ENCODE measurements at places on chromosomes 3 and 15. TPM values are rescaled to one million over a fixed set of nuclear protein-coding genes. Genes with fewer than 3 reads are reported as not detected.

DNA sequence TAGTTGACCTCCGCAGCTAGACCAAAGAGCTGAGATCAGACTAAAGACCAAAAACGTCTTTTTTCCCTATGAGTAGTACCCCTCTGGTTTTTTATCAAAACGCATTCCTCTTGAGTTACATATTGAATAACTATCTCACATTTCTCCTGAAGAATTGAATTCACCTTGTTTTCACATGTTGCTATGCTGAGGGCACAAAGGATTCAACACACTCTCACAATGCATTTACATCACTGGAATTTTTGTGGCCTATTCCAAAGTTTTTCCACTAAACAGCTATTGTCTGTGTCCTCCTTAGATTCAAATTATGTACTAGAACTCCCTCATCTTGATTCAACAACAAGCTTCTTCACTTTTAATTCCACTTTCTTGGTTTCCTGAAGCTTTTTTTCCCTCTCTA, 112.5 kb downstream of the RSL24D1 start:
- no peak for DNase-seq

- DNase-seq = no peak
Measured at GRCh38 chr15:70768257-70768883, 5.0 kb upstream of the UACA start.

GRCh38 chr3:158160958-158161357, 51.1 kb downstream of the RSRC1 start:
- no peak for DNase-seq

GRCh38 chr3:182644013-182644412, 149.3 kb upstream of the ATP11B start:
- no peak for DNase-seq

DNA sequence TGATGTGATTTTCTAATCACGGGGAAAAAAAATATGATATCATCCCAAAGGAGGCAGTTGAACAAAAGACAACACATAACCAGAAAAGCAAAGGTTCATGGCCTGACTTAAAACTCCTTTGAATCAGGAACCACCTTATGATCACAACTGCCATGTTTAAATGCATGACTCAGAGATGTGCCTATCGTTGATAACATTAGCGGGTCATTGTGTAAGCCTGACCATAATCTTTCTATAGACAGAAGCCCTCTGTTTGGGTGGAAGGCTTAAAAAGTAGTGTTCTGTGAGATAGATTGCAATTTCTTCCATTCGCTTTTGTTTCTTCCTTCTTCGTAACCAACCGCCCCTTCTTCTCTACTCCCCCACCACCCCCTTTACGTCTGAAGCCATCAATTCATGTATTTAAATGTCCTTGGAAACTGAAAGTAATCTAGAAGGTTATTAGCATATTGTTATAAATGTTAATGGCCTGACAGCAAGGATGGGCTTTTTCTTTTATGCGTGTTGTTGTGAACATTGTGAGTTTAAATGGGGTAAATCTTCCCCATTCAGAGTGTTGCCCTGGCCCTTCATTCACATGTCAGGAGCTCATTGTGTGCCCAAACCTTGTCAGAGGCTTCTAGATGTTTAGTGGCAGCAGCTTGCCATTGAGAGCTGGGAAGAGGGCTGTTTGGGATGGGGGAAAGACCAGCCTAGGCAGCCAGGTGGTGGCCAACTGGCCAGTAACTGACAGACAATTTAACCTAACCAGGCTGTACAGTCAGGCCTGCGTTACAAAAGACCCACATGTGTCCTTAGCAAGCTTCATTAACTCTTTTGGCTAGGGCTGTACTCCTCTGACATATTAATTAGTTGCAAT, 64.5 kb downstream of the EPHA3 start:
- DNase-seq = no peak

- DNase-seq = no peak
Measured at GRCh38 chr15:33834892-33835743, 133.2 kb upstream of the CHRM5 start.

DNA sequence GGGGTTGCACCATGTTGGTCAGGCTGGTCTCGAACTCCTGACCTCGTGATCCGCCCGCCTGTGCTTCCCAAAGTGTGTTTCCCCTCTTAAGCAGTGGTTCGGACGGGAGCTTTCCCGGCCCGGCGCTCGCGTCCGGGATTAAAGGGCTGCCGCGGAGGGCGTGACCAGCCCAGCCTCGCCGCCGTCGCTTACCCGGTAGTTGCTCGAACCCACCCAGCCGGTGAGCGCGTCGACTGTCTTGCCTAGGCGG, 513 bp downstream of the CLASP2 start:
- DNase-seq = peak; percentile 69

GRCh38 chr15:39462691-39463090, 118.2 kb upstream of the THBS1 start:
- no peak for DNase-seq

DNA sequence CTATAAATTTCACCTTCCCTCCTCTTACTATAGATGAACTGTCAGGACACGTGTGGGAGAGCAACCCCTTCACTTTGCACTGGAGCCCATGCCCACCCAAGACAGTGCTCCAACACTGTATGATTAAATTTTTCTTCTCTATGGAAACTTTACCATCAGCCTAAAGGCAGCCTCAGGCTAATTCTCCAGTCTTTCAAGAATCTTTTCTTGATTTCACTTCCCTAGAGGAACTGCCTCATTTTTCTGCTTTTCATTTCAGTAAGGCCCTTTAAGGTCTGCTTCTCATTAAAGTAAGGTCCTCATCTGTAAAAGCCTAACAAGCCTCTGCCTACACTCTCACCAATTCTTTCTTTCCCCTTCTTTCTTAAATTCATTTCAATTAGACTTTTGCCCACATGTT, 137.3 kb downstream of the KCNMB2 start:
- no peak for DNase-seq

GRCh38 chr3:101861212-101861788, 12.0 kb downstream of the NFKBIZ start:
- DNase-seq = no peak

DNA sequence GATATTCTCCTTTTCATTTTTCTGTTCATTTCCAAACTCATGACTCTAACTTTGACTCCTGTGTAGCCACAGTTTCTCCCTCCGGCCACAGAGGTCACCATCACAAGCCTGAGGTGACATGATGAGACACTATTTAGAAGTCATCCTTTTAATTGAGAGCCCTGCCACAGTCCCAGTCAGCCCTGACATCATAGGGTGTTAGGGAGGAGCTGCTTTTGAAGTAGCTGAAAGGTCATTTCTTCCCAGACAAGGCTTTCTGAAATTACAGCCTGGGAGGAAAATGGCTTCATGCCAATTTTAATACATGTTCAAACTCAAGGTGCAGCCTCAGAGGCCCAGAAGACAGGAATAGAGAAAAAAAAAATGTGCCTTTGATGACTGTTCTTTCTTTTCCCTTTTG, 532.8 kb upstream of the TGFBR2 start:
- no peak for DNase-seq

DNA sequence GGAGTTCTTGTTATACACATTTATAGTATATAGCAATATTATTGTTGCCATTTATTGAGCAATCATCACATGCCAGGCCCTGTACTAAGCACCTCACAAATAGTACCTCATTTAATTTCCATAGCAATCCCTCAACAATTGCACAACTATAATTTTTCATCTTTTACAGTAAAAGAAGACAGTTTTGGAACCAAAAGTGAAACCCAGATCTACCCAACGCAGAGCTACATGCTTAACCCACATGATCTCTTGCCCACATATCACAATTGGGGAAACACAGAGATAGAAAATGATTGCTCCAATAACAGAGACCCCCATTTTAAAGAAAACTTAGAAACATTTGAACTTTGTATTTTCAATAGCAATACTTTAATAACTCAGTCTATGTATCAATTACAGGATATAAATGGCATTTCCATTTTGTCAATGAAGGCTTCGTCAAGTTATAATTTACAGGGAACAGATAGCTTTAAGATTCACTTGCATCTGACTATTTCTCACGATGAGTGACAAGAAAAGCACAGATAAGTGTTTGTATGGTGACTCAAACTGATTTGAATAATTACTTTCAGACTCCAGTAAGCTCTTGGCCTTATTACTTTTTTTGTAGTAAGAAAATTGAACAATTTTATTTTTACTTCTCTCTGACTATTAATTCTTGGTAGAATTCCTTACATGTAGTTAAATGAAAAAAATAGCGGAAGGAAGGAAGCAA, 38.7 kb upstream of the CCDC50 start:
- DNase-seq = no peak

- no peak for DNase-seq
Measured at GRCh38 chr3:126456211-126456610, 19.5 kb downstream of the ZXDC start.

DNA sequence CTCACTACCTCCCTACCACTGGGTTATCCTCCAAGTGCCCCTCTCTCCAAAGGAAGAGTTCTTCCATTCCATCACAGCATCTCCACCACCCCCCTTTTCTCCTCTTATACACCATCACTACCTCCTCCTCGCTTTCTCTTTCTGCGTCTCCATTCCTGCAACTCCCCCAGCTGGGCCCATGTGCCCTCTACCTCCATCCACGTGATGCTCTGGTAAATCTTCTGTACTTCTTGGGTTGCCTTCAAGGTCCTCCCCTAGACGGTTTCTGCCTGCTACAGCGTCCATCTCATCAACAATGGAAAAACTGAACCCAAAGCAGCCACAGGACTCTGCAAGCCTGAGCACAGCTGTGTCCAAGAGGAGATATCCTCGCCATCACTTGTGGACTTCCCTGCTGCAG, 129.5 kb upstream of the SLCO3A1 start:
- DNase-seq = no peak

GRCh38 chr3:159668990-159669476, 319.6 kb upstream of the IL12A start:
- no peak for DNase-seq

DNA sequence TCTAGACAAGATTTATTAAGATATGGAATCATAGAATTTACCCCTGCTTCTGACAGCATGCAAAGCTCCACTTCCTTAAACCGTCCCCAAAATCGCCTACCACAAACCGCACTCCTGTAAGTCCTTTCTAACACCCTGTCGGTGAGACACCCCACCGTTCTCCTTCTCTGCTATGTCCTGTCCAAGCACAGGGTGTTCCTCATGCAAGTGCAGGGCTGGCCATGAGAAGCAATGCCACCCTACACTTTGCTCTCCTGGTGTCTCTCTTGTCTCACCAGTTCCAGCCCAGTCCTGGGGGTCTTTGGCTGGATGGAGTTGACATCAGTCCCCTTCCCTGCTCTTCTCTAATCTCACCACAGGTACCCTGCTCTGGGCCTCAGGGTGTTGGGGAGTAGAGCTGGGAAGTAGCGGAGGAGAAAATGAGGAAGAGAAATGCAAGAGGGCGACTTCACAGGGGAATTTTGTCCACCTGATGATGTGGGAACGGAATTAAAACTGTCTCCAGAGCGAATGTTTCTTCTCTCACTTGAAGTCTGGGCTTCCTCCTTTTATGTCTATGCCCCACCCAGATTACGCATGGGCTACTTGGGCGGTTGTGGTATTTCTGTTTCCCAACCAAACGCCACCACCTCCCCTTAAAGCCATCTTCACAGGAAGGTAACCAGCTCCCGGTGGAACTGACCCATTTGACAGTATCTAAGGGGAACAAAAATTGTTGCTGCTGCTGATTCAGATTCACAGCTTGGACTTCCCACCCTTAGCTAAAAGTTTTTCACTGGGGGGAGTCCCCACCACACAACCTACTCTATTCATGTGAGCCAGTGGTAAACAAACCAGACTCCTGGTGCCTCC, 49.9 kb downstream of the CASR start:
- no peak for DNase-seq

DNA sequence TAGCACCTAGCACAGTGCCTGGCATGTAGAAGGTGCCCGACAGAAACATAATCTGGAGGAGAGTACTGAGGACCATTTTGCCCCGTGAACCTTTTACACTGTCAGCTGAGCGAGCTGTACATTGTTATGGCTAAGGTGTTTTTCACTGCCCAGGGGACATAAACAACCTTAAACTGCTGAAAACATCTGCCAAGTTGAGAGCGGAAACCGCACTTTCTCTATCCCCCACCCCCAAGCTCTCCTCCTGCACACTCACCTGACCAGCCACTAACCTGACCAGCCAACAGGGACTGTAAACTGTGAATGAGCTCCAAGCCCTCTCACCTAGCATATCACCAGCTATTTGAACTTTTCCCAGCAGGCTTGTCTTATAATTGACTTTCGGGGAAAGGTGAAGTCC, 17.6 kb downstream of the RAB43 start:
- no peak for DNase-seq

DNA sequence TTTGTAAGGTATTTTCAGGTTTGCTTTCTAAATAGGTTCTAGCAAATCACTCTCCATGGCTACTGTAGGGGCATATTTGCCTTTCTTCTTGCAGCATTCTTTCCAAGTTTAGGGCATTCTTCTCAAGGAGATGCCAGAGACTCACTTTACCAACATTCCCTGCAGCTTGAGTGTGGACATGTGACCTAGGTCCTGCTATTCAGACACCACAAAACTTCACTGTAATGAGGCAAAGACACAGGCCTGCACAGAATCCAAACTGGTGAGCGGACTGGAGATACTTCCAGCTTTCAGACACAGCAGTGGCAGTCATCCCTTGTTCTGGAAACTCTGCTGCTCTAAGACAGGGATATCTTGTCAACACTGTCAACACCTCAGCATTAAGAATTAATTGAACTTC, 146.4 kb upstream of the PFN2 start:
- DNase-seq = no peak

- no peak for DNase-seq
Measured at GRCh38 chr15:62287066-62287857, 122.2 kb upstream of the C2CD4B start.

- no peak for DNase-seq
Measured at GRCh38 chr3:106119614-106120082, 250.8 kb upstream of the CBLB start.

GRCh38 chr15:88232771-88233201, 23.8 kb downstream of the NTRK3 start:
- DNase-seq = no peak

GOLGA6L4 gene
- 5.3 TPM for total RNA-seq

FETUB gene
- total RNA-seq = not detected

WDR49 gene
- 0.80 TPM for total RNA-seq

DUOX2 gene
- 0.98 TPM for total RNA-seq

PIK3CB gene
- total RNA-seq = 31.7 TPM

CSPG5 gene
- 0.98 TPM for total RNA-seq

RFTN1 gene
- total RNA-seq = 29.5 TPM

TBL1XR1 gene
- 111 TPM for total RNA-seq

TKT gene
- 130 TPM for total RNA-seq

NMNAT3 gene
- 9.2 TPM for total RNA-seq

CCNB2 gene
- 0.98 TPM for total RNA-seq

SLC22A14 gene
- total RNA-seq = not detected

CNTN6 gene
- not detected for total RNA-seq
